ENCODE measurements at places on chromosomes 5 and 9.

- no peak for DNase-seq
- H3K4me1 ChIP-seq, result peaks cover 36% of the 10 kb centered on the region
- peaks cover 30% of the 10 kb centered on the region for H3K36me3 ChIP-seq
- H3K27me3 ChIP-seq, result peaks cover 2% of the 10 kb centered on the region
- no peak overlapping the region for H3K27ac ChIP-seq
Observed at GRCh38 chr5:389197-389821, 53.7 kb upstream of the EXOC3 start.

GRCh38 chr5:161663431-161663830 is 22.1 kb upstream of the GABRA6 start:
- H3K4me1 ChIP-seq, result no peaks in the 10 kb centered on the region
- no peak overlapping the region for H3K27ac ChIP-seq
- no peaks in the 10 kb centered on the region for H3K27me3 ChIP-seq
- DNase-seq, result no peak

GRCh38 chr9:12851341-12852090 is 76.7 kb downstream of the LURAP1L start:
- DNase-seq, result no peak
- H3K27ac ChIP-seq, result no peak overlapping the region
- no peaks in the 10 kb centered on the region for H3K4me1 ChIP-seq
- no peaks in the 10 kb centered on the region for H3K27me3 ChIP-seq

DNA sequence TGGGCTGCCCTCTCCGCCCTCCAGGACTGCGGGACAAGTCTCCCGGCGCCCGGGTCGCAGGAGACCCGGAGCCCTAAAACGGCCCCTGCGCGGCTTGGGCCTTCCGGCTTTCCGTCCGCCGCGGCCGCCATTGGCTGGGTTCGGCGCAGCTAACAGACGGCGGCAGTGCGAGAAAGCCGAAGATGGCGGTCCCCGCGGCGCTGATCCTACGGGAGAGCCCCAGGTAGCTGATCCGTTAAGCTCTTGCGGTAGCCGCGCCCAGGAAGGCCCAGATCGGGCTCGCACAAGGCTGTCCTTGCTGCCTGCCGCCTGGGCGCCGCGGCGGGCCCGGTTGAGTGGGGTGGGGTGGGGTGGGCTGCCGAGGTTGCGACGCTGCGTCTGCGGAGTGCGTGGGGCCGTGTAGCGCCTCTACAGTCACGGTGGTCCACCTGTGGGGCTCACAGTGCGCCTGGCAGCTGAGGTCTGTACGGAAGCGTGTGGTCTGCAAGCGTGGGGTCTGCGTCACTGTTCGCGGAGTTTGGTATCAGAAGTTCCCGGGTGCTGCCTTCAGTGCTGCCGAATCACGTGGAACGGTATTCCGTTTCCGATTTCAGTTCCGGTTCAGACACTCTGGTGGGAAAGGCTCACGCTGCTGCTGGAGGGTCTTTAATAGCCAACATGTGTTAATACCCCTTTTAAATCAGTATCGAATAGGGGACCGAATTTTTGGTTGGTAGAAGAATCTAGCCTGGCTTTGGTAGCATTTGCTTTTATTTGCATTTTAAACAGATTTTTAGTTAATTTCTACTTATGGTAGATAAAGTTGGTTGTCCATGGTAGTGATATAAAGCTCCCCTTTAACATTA is at the start of gene COMMD10:
Gene COMMD10, plus strand, starts transcription at position 155 of the 845 bp plus-strand sequence.
- peak; percentile 72 for DNase-seq
- H3K4me1 ChIP-seq, result peaks cover 30% of the 10 kb centered on the region
- peak within 1 kb of the TSS; percentile 86 for H3K27ac ChIP-seq
- H3K36me3 ChIP-seq, result peaks cover 19% of the 10 kb centered on the region

- no peaks in the 10 kb centered on the region for H3K4me1 ChIP-seq
- no peak for DNase-seq
- H3K27ac ChIP-seq, result no peak overlapping the region
- H3K4me3 ChIP-seq, result no peak overlapping the region
- H3K27me3 ChIP-seq, result no peaks in the 10 kb centered on the region
Observed at GRCh38 chr9:3986060-3986459, 313.8 kb downstream of the GLIS3 start.

- no peaks in the 10 kb centered on the region for H3K27me3 ChIP-seq
- no peak overlapping the region for H3K27ac ChIP-seq
- H3K4me3 ChIP-seq, result no peak overlapping the region
- H3K4me1 ChIP-seq, result no peaks in the 10 kb centered on the region
- no peak for DNase-seq
Observed at GRCh38 chr9:120464176-120464886, 115.6 kb downstream of the CDK5RAP2 start.

DNA sequence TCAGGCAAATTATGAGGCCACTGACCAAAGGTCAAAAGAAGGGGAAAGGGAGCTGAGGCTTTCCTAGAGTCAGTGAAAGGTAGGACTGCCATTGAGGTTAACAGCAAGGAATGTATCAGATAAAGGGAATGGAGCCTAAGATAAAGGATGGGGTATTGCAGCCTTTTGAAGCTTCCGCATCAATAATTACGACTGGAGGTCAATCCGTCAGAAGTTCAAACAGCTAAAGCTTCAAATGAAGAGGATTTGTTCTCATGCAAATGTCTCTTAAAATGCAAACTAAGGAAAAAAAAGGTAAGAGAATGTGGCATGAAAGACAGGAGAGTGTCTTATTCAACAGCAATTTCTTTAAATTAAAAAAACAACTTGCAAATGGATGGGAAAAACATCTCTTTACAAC is 341.1 kb upstream of the RGMB start:
- no peak overlapping the region for H3K27ac ChIP-seq
- no peaks in the 10 kb centered on the region for H3K36me3 ChIP-seq
- no peak overlapping the region for H3K4me3 ChIP-seq

DNA sequence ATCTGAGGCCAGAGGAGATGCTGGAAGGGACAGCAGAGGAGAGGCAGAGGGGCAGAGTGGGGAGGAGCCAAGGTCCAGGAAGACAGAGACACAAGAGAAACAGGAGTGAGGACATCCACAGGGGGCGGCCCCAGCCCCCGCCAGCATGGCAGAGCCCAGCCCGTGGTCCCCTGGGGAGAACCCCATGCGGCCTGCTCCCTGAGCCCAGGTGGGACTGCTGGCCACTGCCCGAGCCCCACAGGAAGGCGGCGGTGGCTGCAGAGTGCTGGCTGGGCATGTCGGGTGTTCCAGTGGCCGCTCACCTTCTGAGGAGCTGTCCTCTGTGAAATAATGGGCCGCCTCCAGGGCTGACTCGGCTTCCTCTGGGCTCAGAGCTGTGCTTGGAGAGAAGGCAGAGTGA is 8.9 kb upstream of the MRNIP start:
- no peak overlapping the region for H3K4me3 ChIP-seq
- H3K27ac ChIP-seq, result peak overlapping the region; percentile 61
- H3K27me3 ChIP-seq, result no peaks in the 10 kb centered on the region
- H3K36me3 ChIP-seq, result peaks cover 17% of the 10 kb centered on the region
- no peak for DNase-seq
- no peaks in the 10 kb centered on the region for H3K4me1 ChIP-seq

DNA sequence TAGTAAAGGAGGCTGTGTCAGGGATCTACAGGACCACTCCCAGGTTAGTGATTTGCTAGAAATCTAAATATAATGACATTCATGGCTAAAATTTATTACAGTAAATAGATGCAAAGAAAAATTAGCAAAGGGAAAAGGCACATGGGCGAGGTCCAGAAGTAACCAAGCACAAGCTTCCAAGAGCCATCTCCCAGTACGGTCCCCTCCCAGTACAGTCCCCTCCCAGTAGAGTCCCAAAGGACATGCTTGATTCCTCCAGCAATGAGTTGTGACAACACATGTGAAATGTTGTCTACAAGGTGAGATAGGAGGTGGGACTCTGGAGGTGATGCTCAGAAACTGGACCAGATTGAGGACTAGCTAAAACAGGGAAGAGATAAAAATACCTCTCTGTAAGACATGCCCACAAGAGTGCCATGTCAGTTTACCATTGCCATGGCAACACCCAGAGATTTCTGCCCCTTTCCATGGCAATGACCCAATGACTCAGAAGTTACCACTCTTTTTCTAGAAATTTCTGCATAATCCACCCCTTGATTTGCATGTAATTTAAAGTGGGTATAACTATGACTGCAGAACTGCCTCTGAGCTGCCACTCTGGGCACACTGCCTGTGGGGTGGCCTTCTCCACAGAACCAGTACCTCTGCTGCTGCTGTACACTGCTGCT is 27.9 kb upstream of the CEMIP2 start:
- no peaks in the 10 kb centered on the region for H3K36me3 ChIP-seq
- H3K27me3 ChIP-seq, result no peaks in the 10 kb centered on the region
- H3K27ac ChIP-seq, result peak overlapping the region; percentile 8
- peaks cover 32% of the 10 kb centered on the region for H3K4me1 ChIP-seq
- DNase-seq, result no peak

GRCh38 chr9:126290871-126291270 is 35.8 kb upstream of the MVB12B start:
- H3K4me1 ChIP-seq, result no peaks in the 10 kb centered on the region
- no peaks in the 10 kb centered on the region for H3K36me3 ChIP-seq
- no peak overlapping the region for H3K4me3 ChIP-seq
